Thymus (tissue), 14 donors: ENCODE measurements at places on chromosomes 5 and 9. TPM values are rescaled to one million over a fixed set of nuclear protein-coding genes. Genes with fewer than 3 reads are reported as not detected.

Gene FAM221B
- 0.05 TPM for polyA plus RNA-seq

Gene SPATA9
- polyA plus RNA-seq: 0.68 TPM

Gene GABRA6
- polyA plus RNA-seq: not detected

Gene RNF44
- polyA plus RNA-seq: 54.8 TPM

Gene NCS1
- polyA plus RNA-seq: 6.9 TPM

Gene RORB
- polyA plus RNA-seq: 0.30 TPM

Gene TSSK1B
- polyA plus RNA-seq: 0.02 TPM

Gene HSPB3
- polyA plus RNA-seq: 0.87 TPM

Gene IFNA13
- polyA plus RNA-seq: 0.02 TPM

Gene RELL2
- 20.8 TPM for polyA plus RNA-seq

Gene ZFP2
- polyA plus RNA-seq: 2.5 TPM

Gene ARID3C
- polyA plus RNA-seq: 0.07 TPM

Gene IL3
- polyA plus RNA-seq: 0.34 TPM

Gene FCN2
- polyA plus RNA-seq: 0.75 TPM

Gene THBS4
- polyA plus RNA-seq: 14.3 TPM

Gene SH3TC2
- 0.48 TPM for polyA plus RNA-seq

Gene NR2F1-AS1
- 5.0 TPM for polyA plus RNA-seq

Gene OLFML2A
- polyA plus RNA-seq: 3.1 TPM

Gene CAMK4
- polyA plus RNA-seq: 30.7 TPM

Gene MLLT3
- 21.8 TPM for polyA plus RNA-seq

Gene CCL28
- 6.5 TPM for polyA plus RNA-seq

Gene PCDHGA9
- 0.75 TPM for polyA plus RNA-seq

Gene FLT4
- 3.4 TPM for polyA plus RNA-seq

Gene PCDHB10
- 0.23 TPM for polyA plus RNA-seq

Gene NRARP
- polyA plus RNA-seq: 1.6 TPM

Gene SVEP1
- polyA plus RNA-seq: 0.52 TPM

Gene HAVCR1
- polyA plus RNA-seq: 0.07 TPM
